ENCODE measurements at places on chromosomes 6 and 20.
A peak's percentile ranks its signal among the peaks of the same experiment; 100 is the strongest.

DNA sequence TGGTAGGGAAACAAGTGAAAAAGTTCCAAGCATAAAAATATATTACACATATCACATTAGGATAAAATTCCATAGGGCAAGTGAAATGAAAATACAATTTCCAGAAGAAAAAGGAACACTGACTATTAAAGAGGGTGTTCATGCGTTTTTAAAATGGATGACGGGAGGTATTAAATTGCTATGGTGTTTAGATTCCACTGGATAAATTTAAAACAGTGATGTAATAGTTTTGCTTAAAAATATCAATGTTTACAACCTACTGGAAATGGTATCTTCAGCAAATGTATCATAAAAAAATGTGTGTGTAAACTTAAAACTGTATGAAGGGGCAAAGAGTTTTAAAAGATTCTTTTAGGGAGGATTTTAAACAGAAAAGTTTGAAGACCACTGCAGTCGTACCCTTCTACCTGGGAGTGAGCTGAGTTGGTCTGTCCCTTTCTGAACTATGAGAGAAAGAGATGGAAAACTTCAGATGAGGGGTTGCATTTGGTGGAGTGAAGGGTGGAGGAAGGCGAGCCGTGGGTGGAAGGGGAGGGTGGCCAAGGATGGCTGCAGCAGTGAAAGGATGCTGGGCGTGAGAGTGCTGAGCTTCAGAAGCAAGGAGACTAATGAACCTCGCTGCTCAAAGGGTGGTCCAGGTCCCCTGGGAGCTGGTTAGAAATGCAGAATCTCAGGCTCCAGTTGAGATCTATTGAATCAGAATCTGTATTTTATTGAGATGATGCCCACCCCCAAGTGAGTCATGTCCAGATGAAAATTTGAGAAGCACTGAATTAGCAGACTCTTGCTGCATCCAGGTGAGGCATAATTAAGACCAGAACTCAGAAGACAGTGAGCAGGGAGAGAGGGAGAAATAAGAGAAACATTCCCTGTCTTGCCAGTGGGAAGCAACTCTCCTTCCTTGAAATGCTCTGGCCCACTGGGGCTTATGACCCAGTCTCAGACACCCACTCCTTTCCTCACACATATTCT is 54.5 kb upstream of the MRPS10 start:
- DNase-seq: no peak

DNA sequence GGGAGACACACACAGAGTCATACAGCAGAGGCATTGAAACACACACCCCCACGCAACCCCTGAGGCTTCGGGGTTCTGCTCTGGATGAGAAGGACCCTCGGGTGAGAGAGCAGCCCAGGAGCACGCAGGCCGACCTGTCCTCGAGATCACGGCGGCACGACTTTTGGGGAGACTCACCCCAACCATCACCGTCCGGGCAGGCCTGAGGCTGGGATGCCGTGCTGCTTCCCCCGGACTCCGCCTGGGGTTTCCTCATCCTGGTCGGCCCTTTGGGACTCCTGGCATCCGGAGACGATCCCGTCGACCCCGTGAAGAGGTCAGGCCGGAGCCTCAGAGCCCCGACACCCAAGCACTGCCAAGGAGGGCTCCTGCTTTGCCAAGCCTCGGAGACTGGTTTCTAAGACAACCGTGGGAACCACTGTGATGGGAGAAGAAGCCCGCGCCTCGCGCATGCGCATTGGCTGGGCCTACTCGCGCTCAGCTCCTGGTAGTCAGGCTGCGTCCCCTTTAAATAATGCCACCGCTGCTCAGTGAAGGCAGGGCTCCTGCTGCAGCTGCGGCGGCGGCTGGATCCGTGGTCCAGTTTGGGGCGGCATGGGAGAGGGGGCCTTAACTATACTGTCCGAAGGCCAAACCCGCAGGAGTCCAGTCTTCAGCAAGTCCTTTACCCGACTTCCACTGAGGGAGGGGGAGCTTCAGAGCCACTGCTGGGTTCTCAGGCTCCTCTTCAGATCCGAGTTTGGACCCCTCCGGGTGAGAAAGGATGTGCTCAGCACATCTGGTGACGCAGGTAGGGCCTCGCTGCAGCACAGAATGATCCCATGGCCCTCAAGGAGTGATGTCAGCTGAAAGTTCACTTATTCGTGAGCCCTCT is 171.4 kb upstream of the ZNF337 start:
- DNase-seq: peak; percentile 61

DNA sequence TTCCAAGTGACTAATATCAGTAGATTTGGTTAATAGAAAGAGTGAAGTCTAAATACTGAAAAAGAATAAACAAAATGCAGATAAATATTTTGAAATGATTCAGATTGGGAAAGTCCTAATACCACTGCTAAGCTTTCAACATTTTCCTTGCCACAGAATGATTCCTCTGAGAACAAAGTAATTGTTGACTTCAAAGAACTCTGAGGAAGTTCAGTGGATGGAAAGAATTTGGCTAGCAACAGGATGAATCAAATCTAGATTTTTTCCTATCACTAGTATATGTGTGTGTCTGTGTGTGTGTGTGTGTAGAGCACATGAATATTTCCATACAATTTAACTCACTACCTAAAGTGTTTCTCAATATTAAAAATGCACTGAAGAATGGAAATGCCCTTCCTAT is 107.9 kb upstream of the PREP start:
- no peak for DNase-seq

- no peak for DNase-seq
Measured at GRCh38 chr6:156944412-156944811, 167.2 kb downstream of the ARID1B start.

DNA sequence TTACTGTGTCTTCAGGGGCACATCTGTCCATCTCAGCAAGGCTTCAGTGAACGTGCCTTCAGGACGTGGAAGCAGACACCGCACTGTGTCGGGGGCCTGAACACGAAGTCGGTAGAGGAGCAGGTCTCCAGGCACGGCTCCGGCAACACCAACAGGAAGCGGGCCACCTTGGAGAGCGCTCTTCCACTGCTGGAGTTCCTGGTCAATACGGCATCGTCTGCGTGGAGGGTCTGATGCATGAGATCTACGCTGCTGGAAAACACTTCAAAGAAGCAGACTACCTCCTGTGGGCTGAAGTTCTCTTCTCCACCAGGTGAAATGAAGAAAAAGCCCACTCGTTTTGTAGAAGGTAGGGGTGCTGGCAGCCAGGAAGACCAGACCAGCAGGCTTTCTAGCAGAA is 69.3 kb upstream of the SLCO4A1 start:
- DNase-seq: no peak

DNA sequence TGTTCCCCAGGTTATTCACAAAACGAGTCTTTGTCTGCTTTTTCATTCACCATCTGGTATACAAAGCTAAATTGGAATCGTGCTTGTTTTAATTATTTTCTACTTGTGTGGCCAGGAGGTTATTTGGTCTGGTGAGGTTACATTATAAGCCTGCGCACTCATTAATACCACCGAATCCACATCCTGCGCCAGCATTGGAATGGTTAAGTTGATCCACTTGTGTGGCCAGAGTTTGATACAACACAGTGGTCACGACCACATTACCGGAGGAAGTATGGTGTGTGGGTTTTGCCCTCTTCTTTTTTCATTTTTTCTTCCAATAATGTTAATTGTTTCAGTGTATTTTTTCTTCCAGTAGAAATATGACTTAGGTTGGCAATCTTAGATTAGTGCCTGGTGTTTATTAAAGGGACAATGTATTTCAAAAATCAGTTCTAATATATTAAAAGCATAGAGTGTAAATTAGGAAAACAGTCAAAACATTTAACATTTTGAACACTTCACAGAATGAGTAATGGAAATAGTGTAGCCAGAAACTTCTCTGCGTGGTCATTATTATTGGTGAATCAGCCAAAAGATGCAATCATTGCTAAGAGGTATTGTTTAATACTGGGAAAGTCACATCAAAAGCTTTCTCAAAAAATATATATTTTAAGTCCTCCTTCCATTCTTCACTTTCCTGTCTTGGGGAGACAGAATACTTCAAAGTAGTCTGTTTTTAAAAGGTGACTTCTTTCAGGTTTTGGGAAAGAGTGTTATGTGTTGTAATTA is 84.5 kb downstream of the JARID2 start:
- DNase-seq: no peak

DNA sequence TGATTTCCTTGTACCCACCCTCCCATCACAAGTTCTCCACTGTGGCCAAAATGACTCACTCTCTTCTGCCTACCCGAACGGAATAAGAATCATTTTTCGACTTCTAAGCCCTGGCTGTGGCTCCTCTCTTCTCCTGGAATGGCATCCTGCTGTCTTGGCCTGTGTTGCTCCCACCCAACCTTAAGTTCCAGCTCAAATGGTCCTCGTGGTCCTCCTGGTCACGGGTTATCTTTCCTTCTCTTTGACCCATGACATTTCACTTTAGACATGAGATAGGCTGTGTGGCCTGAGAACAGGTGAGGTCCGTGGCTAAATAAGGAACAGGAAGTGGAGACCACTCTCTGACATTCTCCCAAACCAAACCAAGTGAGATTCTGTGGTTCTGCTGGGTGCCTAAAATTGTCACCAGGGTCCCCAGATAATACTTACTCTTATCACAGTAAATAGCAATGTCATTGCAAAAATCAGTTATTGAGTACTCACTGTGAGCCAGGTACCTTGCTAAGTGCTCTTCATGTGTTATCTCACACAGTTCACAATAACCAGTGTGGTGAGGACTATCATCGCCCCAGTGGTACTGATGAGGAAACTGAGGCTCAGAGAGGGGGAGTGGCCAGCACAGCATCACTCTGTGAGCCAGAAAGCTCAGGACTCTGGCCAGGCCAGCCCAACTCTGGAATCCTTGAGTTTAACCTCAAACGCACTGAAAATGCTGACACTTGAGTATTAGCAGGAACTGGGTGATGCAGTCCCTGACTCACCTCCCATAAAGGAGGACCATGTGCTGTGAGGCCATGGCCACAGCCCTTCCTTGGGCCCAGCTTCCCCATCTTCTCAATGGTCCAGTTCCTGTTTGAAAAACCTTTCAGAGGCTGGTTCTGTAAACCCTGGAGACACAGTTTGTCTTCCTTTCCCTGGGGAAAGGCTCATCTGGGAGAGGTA is 74.8 kb upstream of the SIRPA start:
- DNase-seq: no peak

- DNase-seq: no peak
Measured at GRCh38 chr6:123402052-123402451, 234.7 kb downstream of the TRDN start.

DNA sequence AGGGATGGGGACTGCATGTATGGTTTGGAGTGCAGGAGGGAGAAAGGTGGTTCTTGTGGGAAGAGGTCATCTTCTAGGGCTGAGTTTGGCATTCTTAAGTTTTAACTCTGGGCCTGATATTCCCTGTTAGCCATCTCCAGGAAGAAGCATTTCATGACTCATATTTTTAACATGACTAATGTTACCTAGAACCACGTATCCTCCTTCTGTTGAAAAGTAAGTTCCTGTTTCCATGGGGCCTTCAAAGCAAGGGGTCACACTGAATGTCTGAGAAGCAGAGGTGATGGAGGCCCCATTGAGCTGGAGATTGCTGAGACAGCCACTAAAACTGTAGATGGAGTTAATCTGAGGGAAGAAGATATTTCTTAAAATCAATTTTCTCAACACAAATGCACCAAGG is 30.2 kb downstream of the FAM229B start:
- DNase-seq: no peak

GRCh38 chr6:158085261-158086053 is 82.6 kb downstream of the SERAC1 start:
- no peak for DNase-seq

- no peak for DNase-seq
Measured at GRCh38 chr6:167828325-167828956, 1.7 kb downstream of the AFDN start.

GRCh38 chr20:46302106-46302505 is 6.2 kb downstream of the CDH22 start:
- no peak for DNase-seq

DNA sequence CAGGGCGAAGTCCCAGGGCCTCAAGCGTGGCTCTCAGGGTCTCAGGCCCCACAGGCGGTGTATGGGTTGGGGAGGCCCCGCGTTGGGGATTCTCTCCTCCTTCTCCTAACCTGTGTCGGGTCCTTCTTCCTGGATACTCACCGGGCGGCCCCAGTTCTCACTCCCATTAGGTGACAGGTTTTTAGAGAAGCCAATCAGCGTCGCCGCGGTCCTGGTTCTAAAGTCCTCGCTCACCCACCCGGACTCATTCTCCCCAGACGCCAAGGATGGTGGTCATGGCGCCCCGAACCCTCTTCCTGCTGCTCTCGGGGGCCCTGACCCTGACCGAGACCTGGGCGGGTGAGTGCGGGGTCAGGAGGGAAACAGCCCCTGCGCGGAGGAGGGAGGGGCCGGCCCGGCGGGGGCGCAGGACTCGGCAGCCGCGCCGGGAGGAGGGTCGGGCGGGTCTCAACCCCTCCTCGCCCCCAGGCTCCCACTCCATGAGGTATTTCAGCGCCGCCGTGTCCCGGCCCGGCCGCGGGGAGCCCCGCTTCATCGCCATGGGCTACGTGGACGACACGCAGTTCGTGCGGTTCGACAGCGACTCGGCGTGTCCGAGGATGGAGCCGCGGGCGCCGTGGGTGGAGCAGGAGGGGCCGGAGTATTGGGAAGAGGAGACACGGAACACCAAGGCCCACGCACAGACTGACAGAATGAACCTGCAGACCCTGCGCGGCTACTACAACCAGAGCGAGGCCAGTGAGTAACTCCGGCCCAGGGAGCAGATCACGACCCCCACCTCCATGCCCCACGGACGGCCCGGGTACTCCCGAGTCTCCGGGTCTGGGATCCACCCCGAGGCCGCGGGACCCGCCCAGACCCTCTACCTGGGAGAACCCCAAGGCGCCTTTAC is at the start of gene HLA-G:
Gene HLA-G, plus strand, starts transcription at position 247 of the 892 bp plus-strand sequence. Its CDS starts 20 bp downstream, at position 267.
- no peak for DNase-seq
